T-helper 22 cell (primary cell): ENCODE measurements at places on chromosomes 4 and X.

DNA sequence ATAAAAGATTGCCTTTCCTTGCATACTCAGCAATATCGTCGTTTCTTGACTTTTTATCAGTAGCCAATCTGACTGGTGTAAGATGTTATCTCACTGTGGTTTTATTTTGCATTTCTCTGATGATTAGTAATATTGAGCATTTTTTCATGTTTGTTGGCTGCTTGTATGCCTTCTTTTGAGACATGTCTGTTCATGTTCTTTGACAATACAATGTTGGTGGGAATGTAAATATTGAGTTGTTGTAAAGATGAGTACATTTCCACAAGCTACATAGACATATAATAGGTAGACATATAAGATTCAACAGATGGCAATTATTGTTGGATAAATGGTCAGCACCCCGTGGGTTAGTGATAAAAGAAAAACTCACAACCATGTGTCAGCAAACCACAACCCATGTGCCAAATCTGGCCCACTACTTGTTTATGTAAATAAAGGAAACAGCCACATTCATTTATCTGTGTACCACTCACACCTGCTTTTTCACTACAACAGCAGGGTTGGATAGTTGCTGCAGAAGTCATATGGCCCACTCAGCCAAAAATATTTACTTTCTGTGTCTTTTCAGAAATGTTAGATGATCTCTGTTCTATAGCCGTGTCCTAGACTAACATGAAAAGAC lies 153.1 kb upstream of the VCX start:
- DNase-seq, result no peak

DNA sequence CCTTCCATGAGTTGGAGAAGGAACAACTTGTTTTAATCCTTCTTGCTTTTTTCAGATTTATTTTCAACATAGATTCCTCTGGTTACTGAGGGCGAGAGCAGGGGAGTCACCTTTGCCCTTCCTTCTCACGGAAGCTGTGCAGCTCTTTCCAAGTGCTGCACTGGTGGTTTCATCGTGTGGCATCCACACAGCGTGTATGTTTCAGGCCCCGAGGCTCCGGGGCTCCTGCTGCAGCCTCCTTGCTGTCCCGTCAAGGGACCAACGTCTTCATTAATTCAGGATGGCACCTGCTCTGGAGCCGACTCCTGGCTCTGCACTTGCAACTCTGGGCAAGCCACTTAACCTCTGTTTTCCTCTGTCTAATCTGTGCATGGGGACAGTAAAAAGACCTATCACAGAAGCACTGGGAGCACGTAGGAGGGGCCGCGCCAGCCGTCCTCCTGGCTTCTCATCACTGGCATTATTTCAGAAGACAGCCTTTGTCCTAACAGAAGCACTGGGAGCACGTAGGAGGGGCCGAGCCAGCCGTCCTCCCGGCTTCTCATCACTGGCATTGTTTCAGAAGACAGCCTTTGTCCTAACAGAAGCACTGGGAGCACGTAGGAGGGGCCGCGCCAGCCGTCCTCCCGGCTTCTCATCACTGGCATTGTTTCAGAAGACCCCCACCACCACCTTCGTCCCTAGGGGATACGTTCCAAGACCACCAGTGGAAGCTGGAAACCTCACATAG lies 117.8 kb upstream of the NKX1-1 start:
- no peak for DNase-seq

GRCh38 chr4:102824398-102824797 lies 3.0 kb downstream of the UBE2D3 start:
- DNase-seq, result no peak

- no peak for DNase-seq
Observed at GRCh38 chrX:102975016-102975415, 37.9 kb downstream of the RAB40AL start.

DNA sequence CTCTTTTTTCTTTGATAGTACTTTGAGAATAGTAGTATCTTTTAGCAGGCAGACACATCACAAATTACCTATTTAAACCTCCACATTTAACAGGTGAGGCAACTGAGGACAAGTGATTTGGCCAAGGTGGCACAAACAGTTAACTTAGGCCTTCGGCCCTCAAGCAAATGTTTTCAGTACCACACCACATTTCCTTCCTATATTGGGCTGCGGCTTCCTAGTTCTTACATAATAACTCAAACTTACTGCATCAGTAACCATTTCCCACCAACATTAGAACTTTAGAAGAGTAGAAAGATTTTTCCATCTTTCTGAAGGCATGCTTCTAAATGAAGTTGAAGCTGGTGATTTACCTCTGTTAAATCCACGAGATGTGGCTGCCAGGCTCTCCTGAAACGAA lies 63.2 kb upstream of the SLC4A4 start:
- DNase-seq, result no peak

- no peak for DNase-seq
Observed at GRCh38 chr4:57303012-57303751, 193.0 kb upstream of the IGFBP7 start.

DNA sequence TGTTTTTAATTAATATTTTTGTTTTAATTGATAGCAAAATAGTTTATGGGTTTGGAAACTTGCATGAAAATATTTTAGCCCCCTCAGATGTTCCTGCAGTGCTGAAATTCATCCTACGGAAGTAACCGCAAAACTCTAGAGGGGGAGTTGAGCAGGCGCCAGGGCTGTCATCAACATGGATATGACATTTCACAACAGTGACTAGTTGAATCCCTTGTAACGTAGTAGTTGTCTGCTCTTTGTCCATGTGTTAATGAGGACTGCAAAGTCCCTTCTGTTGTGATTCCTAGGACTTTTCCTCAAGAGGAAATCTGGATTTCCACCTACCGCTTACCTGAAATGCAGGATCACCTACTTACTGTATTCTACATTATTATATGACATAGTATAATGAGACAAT lies 40.4 kb downstream of the MAP7D3 start:
- DNase-seq, result no peak

- DNase-seq, result no peak
Observed at GRCh38 chr4:632926-633325, 7.6 kb downstream of the PDE6B start.

GRCh38 chrX:63747331-63747730 lies 37.7 kb downstream of the ARHGEF9 start:
- no peak for DNase-seq
